OCI-M1 (cell line): ENCODE measurements at places on chromosomes 4 and X.
A peak's percentile ranks its signal among the peaks of the same experiment; 100 is the strongest.

DNA sequence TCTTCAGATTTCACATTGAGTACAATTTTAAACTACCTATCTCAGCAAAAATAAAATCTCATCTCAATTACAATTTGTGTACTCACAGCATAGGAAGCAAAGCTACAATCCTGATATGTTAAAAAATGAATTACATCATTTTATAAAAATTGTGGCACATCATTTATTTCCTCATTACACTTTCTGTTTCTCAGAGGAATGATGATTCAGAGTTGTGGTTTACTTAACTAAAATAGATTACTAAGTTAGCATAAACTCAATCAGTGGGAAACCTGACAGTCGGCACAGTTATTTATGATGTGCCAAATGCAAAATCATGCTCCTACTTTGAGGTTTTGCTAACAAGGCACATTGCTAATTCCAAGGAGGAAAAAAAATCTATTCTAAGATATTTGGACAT lies 325.0 kb downstream of the FBXO8 start:
- peak; percentile 85 for DNase-seq

GRCh38 chrX:127888767-127889166 lies 163.4 kb downstream of the ACTRT1 start:
- DNase-seq: peak; percentile 83

DNA sequence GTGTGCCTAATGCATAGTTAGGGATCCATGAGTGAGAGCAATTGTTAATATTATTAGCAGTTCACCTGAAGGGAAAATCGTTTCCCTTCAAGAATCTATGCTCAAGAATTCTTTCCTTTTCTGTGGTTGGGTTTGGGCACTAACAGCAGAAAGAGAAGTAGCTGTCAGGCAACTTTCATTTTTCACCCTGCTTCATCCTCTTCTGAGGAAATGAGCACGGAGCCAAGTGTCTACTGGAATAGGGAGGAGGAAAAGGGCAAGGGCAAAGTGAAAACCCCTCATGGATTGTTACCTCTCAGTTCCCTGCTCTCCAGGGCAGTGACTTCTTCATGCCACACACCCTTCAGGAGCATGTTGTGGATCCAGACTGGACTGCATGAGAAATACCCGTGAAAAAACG lies 2.6 kb upstream of the HPGDS start:
- DNase-seq: peak; percentile 56

GRCh38 chrX:20477836-20478524 lies 211.3 kb upstream of the RPS6KA3 start:
- DNase-seq: no peak

DNA sequence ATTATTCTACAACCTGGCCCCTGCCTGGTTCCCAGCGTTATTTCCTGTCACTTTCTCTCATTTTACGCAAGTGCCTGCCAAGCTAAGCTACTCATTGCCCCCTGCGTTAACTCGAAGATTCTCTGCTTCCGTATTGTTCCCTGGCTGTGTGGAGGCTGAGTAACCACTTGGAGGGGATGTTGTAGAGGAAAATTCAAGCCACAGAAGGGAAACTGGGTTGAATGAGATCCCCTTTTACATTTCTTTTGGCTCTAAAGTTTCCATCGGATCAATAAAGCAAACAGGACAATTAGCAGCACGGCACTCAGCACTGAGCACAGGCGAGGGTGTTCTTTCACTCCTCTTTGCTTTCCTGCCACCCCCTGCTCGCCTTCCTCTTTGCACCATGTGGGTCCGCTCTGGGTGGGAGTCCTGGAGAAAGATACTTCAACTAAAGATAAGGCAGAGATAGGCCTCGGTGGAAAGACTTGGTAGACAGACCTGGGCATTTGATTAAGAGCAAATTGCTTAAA lies 4.2 kb upstream of the TMSB4X start:
- no peak for DNase-seq

DNA sequence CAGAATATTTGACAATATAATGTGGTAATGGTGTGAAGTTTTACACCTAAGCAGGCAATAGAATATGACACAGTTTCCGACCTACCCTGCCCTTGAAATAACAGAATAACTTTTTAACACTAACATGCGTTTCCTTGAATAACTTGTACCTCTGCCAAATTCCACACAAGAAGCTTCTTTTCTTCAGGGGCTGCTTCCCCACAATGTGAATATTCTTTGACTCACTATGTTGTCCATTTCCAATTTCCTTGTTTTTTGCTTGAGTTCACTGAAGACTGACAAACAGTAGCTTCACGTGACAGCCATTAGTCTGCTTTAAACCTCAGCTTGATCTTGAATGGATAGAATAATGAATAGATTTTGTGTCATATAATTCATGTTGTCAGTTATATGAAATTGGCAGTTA lies 14.3 kb downstream of the SHROOM3 start:
- no peak for DNase-seq

GRCh38 chr4:138049355-138049754 lies 192.8 kb downstream of the SLC7A11 start:
- no peak for DNase-seq

DNA sequence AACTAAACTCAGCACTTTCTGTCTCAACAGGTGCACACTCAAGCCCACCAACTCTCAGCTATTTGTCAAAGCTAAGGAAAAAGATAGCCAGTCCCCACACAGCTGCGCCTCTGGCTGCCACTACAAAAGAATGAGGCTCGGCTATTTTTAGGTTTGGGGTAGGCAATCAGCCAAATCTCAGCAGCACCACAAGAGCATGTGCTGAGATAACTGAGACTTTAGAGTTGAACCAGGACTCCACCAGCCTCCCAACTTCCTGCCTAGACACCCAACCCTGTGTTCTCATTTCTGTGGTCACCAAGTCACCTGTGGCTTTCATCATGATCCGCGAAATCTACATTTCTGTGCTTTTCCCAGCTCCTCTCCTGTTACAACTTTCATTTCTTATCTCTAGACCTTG lies 28.0 kb downstream of the DMD start:
- peak; percentile 69 for DNase-seq

- DNase-seq: no peak
These were observed 94.3 kb downstream of the AREG start for GRCh38 chr4:74539044-74539790.

GRCh38 chr4:8176547-8177399 lies 18.2 kb upstream of the ABLIM2 start:
- peak; percentile 49 for DNase-seq
